Activated CD4-positive, CD25-positive, alpha-beta regulatory T cell (primary cell): ENCODE measurements at places on chromosomes 12 and 14.

DNA sequence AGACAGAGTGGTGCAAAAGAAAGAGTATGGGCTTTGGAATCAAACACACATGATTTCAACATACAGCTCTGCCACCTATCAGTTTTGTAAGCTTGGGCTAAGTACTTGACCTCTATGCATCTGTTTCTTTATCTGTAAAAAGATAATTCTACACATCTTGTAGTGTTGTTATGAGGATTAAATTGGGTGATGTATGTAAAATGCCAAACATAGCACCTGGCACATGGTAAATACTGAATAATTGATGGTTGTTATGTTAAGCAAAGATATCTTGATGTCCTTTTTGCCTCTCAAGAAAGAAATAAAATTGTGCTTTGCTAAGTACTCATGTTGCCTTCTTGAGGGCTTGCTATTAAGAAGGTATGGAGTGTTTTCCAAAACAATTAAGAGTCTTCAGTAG lies 2.3 kb upstream of the CSRP2 start:
- DNase-seq: no peak

GRCh38 chr14:69803753-69804152 lies 6.7 kb upstream of the SLC10A1 start:
- DNase-seq: no peak

GRCh38 chr12:89873745-89874144 lies 165.1 kb upstream of the ATP2B1 start:
- DNase-seq: no peak

DNA sequence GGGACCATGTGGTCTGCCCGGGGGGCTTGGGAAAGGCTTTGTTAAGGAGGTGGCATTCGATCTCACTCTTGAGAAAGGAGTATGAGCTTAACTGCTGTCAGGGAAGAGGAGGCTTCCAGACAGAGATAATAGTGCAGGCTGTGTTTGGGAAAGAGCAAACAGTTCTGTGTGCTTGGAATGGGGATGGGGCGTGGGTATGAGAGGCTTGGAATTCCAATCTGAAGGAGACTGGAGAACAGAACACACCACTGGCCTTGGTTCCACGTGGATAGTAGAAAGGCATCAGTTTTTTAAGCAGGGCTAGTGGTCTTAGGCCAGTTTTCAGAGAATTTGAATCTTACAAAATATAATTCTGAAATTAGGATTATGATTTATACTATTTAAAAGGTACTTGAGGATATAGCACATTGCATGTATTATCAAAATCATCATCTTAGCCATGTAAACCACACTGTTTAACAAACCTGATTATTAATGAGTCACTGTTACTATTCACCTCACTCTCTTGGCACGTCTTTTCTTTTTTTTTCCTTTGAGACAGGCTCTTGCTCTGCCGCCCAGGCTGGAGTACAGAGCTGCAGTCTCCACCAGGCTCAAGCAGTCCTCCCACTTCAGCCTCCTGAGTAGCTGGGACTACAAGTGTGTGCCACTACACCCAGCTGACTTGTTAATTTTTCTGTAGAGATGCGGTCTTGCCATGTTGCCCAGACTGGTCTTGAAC lies 38.5 kb upstream of the KCNK13 start:
- no peak for DNase-seq

DNA sequence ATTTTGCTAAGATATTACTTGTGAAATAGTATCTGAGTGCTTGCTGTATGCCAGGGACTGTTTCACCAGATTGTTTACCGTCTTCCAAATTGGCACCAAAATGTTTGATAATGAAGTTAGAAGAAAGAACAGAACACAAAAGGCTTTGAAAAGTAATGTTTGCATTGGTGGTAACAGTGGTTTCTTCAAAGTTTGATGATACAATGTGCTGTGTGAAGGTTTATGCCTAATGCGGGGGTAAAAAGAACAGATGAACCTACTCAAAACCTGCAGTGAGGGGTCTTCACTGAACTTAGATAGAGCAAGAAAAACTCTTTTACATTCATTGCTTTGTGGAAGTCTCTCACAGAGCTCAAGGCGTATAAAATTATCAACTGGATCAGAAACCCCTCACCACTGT lies 76.2 kb downstream of the PRKCH start:
- DNase-seq: no peak

- no peak for DNase-seq
Observed at GRCh38 chr12:132502149-132502881, 12.4 kb downstream of the FBRSL1 start.

DNA sequence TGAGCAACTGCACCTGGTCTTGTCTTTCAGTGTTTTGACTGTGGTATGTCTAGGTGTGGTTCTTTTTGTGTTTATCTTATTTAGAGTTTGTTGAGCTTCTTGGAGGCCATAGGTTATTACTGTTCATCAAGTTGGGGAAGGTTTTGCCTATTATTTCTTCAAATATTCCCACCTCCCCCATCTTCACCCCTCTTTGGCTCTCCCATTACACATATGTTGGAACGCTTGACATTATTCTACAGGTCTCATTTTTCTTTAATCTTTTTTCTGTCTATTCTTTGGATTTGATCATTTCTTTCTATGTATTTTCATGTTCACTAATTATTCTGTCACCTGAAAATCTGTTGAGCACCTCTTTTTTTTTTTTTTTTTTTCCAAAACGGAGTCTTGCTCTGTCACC lies 16.2 kb downstream of the MAPKAPK5 start:
- DNase-seq: no peak

- no peak for DNase-seq
Observed at GRCh38 chr12:64625243-64626077, 15.2 kb downstream of the RASSF3 start.

- DNase-seq: no peak
Observed at GRCh38 chr12:5620896-5621295, 189.0 kb downstream of the NTF3 start.

- DNase-seq: no peak
Observed at GRCh38 chr14:56241461-56241860, 123.2 kb downstream of the PELI2 start.

DNA sequence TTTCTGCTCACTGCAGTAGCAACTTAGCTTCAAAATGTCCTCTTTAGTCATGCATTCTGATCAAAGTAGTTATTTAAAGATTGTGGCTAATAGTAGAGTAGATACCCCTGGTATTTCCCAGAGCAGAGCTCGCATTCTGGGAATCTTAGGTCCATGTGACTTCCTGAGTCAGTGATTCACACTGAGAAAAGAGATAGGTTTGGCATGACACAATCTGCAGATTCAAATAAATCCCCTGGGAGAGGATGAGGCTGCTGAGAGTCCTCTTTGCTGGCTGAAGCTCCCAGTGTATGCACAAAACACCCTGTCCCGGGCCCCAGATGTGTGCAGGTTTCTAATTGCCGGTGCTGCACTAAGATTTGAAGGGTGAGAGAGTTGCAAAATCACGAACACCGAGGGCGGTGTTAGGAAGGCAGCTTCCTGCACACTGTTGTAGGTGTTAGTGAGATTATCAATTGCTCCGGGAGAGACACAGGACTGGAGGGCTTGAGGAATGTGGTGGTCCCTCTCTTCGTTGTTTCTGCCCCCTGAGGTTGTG lies 233.2 kb downstream of the NRXN3 start:
- DNase-seq: no peak

DNA sequence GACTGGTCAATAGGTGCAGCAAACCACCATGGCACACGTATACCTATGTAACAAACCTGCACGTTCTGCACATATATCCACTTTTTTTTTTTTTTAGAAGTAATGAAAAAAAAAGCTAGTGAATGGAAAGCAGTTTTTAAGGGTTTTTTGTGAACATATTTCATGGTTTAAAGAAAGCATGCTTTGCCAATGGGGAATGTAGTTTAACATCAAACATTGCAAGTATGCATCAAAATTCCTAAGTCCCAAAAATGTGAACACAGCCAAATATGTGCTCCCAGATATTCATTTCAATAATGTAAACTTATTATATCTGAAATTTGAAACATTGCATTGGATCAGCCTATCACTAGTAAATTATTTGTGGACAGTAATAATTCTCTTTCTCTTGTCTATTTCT lies 710.4 kb upstream of the FLRT2 start:
- DNase-seq: no peak

DNA sequence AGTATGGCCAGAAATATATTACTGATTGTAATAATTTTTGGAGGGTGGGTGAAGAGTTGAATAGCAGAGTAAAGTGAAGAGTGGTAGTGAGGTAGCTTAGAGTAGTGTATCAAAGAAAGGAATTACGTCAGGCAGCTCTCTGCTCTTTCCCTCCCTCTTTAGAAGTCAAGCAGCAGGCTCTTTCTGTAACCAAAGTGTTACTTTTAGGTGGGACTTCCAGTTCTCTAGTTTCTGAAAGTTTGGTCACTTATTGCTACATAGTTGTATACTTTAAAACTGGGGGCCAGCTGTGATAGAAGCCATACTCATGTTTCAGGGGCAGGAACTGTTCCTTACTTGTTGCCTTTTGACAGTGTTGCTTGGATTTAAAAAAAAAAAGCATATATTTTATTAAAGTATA lies 30.6 kb downstream of the ATF7IP start:
- no peak for DNase-seq

DNA sequence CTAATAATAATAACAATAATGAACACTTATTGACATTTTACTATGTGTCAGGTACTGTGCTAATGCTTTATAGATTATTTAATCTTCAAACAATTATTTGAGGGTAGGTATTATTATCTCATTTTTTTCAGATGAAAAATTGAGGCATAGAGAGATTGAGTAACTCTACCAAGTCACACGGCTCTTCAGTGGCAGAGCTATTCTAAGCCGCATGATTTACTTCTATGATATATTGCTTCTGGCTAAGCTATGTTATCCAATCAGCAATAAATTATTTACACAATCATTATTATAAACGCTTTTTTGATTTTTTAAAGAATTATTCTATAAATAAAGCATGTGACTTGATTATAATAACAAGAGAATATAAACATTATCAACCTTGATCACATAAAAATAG lies 80.0 kb downstream of the TMEM30B start:
- no peak for DNase-seq

- no peak for DNase-seq
Observed at GRCh38 chr12:132211816-132212215, 67.6 kb downstream of the NOC4L start.

GRCh38 chr12:120718055-120718454 lies 7.6 kb upstream of the ACADS start:
- no peak for DNase-seq

DNA sequence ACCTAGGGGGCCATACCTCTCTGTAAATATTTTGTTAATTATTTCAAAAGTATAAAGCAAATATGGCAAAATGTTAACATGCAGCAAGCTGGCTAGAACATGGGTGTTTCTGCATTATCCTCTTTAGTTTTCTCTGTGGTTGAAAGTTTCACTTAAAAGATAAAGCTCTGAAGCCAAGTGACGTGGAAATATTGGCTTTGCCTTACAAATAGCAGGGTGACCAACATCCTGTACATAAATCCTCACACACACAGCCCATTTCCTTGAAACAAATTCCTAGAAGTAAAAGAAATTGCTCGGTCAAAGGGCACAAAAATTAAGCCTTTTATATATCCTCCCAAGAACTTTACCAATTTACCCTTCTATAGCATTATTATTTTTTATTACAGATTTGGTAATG lies 10.6 kb upstream of the VWF start:
- DNase-seq: no peak

GRCh38 chr12:6538420-6539313 lies 4.3 kb downstream of the GAPDH start:
- DNase-seq: no peak

DNA sequence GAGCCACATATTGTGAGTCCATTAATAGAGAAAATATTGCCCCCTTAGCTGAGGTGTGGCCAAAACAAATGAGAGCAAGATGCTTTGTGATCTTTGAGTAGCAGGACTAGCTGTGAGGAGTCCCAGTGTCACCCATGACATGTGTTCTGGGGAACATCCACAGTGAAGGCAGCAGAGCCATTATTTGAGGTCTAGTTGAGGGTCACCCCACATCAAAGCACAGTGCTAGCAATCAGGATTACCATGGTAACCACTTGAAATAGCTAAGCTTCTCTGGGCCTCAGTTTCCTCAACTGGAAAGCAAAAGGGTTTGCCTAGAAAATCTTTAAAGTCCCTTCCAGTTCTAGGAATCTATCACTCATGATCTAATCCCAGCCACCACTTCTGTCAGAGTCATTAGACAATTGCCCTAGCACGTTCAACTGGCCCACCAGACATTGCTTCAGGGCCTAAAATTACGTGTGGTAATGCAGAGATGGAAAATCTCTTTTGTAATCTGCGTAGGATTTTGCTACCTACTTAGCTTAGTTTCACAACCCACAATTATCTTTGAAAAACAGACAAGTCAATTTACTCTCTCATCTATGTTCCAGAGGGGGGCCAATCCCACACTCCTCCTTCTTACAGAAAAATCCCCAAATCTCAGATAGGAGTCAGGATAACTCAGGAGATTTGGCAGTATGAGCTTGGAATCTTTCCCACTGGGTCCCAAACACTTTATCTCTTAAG lies 251.2 kb upstream of the EGLN3 start:
- DNase-seq: no peak

GRCh38 chr12:131988054-131988796 lies 38.5 kb downstream of the EP400 start:
- no peak for DNase-seq

DNA sequence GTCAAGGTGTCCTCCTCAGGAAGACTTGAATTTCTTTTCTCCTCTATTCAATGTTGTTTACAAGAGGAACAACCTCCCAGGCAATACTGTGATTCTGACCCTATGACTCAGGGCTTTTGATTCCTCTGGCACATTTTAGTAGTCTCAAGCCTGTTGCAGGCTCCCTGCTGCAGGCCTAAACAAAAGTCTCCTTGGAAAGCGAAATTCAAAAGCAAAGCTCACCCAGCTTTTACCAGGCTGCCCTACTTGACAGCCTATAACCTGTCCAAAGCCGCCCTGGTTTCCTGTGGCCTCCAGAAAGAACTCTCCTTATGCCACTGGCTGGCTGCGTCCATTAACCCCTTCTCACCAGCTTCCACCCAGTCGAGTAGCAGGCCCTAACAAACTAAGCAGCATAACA lies 11.6 kb downstream of the FGD6 start:
- no peak for DNase-seq
